Lung microvascular endothelial cell (primary cell): ENCODE measurements at places on chromosomes 6 and 20.

DNA sequence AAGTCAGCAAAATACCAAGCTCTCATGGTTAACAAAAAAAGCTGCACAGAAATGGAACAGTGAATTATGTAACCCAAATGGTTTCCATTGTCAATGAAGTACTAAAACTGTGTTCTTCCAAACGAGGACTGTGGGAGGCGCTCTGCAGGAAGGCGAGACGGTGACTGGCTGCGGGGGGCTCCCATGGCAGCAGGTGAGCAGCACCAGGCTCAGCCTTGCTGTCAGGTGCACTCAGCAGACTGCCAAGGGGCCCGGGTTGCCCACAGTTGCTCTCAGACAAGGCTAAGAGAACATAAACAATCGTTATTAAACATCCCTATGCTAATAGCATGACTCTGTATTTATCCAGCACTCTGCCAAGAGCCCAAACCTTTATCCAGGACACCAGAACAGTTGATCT is 630.3 kb upstream of the ARID1B start:
- DNase-seq = no peak

DNA sequence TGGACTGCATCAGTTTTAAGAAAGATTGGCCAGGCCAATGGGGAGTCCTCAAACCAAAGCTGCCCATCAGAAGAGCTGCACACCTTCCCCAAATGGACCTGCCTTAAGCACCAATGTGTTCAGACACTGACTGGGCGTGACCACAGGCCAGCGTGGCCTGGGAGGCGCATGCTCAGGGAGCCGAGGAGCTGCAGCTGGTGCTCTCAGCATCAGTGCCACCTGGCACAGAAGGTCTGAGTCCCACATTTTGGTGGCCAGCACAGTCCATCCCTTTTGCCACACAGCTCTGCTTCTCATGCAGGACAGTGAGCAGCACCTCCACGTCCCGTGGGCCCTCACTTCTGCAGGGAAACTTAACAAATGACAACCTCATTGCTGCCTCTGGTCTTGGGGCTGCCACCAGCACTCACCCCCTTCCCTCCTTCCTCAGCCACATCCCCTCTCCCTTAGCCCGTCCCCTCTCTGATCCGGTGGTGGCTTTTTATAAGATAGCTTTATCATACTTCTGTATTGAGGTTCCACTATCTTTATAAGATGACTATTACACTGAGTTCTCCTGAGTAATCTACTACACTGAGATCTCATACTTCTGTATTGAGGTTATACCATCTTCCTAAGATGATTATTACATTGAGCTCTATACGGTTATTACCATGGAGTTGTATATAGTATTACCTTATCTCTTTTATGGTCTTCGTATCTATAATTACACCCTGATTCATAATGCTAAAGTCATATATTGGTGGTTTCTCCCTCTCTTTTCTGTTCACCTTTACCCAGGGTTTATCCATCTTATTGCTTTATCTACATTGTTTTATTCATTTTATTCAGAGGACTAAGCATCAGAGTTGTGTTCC is 109.1 kb downstream of the TOX2 start:
- DNase-seq = no peak

GRCh38 chr20:49584418-49585382 is 16.8 kb upstream of the PTGIS start:
- no peak for DNase-seq

DNA sequence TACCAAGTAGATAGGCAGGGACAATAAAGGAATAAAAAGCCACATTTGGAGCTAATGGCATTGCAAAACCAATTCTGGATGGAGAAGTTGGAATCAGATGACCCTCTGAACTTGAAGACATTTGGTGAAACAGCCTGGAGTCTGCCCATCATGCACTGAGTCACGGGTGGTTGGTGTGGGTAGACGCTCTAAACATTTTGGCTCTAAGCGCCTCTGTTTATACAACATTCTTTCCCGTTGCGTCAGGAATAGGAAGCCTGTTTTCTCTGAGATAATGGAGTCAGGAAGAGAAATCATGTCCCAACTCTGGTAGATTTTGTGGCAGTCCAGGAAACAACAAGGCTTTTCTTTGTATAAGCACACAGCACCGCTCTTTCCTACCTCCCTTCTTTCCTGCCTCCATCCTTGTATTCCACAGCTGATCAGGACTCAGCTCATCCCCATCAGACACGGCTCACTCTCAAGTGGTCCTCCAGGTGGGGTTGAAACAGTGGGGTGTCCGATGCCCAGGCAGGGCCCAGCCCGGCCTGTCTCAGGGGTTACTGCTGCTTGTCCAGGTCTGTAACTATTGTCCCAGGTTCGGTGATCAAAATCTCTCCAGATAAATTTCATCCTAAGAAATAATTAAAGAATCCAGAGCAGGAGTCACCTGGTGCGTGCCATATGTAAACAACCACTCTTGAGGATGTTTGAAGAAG is 12.1 kb upstream of the RAMACL start:
- peak; percentile 97 for DNase-seq

GRCh38 chr6:45982280-45983036 is 33.2 kb downstream of the CLIC5 start:
- no peak for DNase-seq

DNA sequence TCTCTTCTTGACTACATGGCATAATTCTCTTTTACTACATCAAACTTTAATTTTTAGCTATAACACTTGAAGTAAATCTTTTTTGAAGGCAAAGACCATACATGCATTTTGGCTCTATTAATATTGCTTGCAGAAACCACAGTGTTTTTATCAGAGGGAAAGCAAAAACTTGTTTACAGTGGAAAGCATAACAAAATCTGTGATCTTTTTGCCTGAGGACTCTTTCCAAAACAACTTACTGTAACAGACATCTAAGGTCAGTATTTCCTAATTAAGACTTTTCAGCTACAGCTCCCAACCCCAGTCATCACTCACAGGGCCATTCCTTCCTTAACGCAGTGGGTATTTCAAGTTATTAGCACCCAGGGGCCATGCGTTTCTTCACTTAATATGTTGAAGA is 274.7 kb downstream of the CDKAL1 start:
- no peak for DNase-seq

DNA sequence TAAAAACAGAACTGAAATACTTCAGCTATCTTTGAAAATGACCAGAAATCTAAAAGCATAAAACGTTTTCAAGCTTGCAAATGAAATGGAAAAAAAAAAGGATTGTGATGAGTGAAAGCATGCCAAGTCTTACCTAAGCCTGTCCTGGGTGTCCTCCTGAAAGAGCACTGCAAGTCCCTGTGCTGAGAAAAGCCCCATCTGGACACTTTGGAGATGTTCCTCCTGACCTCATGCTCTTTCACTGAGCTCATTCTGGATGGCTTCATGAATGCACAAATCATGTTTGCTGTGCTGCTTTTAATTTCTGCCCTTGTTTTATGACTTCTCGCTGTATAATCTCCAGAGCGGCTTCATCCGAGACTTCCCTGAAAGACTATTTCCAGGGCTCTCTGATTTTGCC is 136.0 kb downstream of the SOD2 start:
- DNase-seq = no peak

DNA sequence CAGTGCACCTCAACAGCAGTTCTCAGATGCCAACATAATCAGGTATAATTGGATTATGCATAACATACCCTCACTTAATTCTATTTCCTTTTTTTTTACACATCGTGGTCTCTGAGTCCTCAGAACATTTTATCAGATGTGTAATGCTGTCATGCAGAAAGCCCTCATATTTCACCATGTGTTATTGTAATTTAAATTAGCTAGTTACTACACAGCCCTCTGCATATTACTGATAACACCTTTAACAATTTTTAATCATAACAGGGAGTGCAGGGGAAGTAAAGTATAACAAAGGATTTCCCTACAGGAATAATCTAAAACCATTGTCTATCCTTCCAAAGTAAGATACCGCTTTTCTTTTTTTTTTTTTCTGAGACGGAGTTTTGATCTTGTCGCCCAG is 91.9 kb upstream of the CCDC28A start:
- DNase-seq = no peak

DNA sequence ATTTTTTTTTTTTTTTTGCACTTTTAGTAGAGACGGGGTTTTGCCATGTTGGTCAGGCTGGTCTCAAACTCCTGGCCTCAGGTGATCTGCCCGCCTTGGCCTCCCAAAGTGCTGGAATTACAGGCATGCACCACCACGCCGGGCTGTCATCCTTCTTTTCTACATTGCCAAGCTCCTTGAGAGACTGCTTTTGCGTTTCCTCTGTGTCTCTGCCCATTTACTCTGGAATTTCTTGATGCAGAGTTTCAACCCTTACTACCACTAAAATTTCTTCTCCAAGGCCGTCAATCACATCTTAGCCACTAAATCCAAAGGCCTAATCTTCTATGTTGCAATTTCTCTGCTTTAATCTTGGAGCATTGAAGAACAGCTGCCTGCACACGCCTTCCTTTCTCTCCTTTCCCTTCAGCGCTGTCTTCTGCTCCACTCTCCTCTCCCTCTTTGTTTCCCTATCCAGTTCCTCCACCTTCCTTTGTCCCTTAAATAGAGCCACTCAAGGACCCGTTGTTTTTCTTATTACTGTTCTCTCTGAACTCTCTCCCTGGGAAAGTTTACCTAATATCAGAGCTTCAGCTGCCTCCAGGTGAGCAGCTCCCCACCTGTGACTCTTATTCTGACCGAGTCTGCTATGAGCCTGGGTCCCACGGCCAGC is 98.8 kb downstream of the SLC35B3 start:
- no peak for DNase-seq

- DNase-seq = no peak
These were observed 52.2 kb upstream of the UNC93A start for GRCh38 chr6:167238694-167239467.

GRCh38 chr6:43368259-43369160 is 937 bp downstream of the ZNF318 start:
- peak; percentile 60 for DNase-seq

DNA sequence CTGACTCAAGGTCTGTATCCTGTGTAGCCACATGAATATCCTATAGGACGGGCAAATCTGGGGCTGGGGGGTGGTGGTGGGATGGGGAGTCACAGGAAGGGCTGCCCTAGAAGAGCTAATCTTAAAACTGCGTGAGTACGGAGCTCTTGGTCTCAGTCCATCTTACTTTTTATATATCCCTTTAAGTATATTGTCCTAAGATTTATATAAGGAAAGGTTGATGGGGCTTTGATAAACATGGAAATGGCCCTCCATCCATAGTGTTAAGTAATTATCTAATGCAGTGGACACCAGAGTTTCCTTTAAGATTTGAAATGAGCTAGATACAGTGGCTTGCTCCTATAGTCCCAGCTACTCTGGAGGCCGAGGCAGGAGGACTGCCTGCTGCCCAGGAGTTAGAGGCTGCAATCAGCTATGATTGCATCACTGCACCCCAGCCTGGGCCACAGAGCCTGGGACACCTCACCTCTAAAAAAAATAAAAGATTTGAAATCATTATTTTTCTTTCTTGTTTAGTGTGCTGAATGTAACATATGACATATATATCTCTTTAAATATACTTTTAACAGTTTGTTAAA is 24.2 kb upstream of the DYNLRB1 start:
- DNase-seq = no peak

GRCh38 chr6:90098627-90099026 is 198.0 kb downstream of the BACH2 start:
- DNase-seq = no peak

DNA sequence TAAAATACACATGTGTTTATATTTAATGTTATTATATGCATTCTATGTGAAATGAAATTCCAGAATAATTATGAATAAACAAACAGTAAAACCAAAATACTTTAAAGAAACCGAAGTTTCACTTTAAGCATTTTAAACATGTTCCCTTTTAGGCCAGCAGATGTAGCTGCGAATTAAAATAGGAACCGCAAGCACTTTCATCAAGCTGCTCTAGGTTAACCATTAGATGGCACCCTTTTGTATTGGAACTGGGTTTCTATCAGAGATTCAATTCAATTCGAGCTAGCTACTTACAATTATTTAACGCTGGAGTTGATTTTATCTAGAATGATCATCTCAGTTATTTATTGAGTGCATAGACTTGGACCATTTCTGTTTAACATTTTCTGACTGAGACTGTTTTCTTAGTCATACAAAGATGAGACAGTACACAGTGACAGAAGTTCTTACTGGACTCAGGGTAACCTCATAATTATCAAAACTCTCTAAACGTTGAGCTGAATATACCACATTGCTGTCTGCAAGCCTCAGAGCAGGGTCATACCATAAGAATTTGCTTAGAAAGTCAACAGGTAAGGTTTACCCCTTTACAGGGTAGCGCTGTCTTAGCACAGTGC is 8.5 kb downstream of the TMEM242 start:
- DNase-seq = peak; percentile 85

- DNase-seq = peak; percentile 62
These were observed 20.7 kb upstream of the ADGB start for GRCh38 chr6:146578054-146578453.

GRCh38 chr6:10446548-10446947 is 31.7 kb upstream of the TFAP2A start:
- DNase-seq = no peak
